Sciatic nerve (tissue), 2 donors: ENCODE measurements at places on chromosomes 6 and 20. TPM values are rescaled to one million over a fixed set of nuclear protein-coding genes. Genes with fewer than 3 reads are reported as not detected.

Gene CRISP1
- total RNA-seq = not detected

Gene C6orf163
- 4.7 TPM for total RNA-seq

Gene NOX3
- not detected for total RNA-seq

Gene HDGFL1
- total RNA-seq = not detected

DNA sequence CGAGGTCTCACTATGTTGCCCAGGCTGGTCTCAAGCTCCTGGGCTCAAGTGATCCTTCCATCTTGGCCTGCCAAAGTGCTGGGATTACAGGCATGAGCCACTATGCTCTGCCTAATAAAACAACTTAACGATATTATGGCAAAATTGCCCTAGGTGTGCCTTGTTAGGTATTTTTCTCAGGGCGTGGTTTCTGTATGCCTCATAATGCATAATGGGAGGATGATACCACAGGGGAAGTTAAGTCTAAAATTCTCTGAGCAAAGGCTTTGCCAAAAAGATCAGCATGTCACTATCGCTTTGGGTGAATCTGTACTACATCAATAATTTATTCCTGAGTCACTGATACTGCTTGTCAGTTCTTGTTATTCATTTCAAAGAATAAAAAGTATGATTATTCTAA, 15.9 kb upstream of the LOC128125822 start:
- no peak for DNase-seq

GRCh38 chr20:1899241-1899525, 4.0 kb downstream of the SIRPA start:
- no peak for DNase-seq

DNA sequence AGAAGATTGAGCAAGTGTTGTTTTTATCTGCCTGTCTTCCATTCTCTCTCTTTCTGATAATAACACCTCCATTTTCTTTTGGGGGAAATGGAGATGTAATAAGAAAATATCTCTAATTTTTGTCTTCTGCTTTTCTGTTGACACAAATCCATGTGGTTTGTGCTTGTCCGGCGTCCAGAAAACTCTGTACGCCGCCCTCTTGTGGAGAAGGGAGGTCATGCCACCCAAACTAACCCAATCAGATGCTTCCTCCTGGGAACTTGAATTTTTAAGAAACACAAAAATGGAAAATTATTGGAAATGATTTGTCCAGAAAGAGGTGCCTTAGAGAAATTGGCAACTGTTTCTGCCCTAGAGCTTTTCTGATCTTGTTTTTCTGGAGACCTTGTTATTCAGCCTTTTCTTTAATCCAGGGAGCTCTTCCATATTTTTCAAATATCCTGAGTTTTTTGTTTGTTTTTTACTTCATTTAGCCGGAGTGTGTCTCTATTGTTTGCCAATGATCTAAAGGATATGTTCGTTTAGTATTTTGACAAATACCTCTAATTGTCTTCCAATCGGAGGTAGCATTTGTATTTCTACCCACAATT, 17.8 kb upstream of the FNDC1 start:
- DNase-seq = no peak

DNA sequence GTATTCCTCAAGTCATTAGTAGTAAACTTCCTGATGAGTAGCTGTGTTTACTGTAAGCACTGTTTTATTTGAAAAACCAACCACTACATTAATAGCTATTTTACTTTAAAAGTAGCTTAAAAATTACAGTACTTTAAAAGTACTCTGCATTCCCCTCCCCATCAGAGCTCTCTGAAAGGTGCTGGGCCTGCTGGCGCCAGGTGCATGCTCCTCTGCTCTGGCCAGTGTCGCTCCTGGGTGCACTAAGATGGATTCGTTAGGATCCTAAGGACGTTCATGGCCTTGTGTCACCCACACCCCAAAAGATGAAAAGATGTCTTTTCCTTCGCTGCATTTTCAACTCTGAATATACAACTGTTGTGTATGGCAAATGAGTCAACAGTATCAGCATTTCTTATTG, 43.9 kb upstream of the KIF25 start:
- DNase-seq = no peak

GRCh38 chr20:63580796-63581461, 6.9 kb upstream of the HELZ2 start:
- DNase-seq = no peak

GRCh38 chr6:158057213-158057987, 75.7 kb downstream of the SYNJ2 start:
- no peak for DNase-seq
